ENCODE measurements at places on chromosomes 6 and 20. TPM values are rescaled to one million over a fixed set of nuclear protein-coding genes. Genes with fewer than 3 reads are reported as not detected.
A peak's percentile ranks its signal among the peaks of the same experiment; 100 is the strongest.

GFRA4 gene
- not detected for total RNA-seq

ENPP1 gene
- 2.7 TPM for total RNA-seq

DNA sequence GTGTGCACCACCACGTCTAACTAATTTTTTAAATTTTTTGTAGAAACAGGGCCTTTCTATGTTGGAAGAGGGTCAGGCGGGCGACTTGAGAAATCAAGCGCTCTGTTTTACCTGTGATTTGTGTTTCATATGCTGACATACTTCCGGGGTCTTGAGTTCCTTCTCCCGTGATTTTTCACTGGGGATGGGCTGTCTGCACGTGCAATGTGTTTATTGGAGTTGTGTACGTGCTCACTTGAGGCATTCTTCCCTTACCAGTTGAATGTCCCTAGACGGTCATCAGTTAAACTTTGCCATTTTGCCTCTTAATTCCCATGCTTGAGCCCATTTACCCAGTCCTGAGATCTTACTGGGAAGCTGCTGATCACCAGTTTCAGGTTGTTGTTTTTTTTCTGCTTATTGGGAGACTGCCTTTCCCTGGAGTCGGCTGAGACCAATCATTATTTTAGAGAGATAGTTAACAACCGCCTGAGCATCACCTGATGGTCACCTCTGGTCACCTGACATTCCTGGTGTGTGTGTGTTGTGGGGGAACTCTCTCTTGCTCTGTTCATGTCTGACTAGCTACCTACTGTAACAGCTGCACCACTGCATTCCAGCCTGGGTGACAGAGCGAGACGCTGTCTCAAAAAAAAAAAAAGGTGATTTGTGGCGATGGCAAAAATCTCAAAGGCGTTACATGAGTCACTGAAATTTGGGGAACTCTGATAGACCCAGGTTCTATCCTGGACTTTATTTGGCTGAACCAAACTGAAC lies 34.8 kb upstream of the NCOA3 start:
- no peak for DNase-seq

DNA sequence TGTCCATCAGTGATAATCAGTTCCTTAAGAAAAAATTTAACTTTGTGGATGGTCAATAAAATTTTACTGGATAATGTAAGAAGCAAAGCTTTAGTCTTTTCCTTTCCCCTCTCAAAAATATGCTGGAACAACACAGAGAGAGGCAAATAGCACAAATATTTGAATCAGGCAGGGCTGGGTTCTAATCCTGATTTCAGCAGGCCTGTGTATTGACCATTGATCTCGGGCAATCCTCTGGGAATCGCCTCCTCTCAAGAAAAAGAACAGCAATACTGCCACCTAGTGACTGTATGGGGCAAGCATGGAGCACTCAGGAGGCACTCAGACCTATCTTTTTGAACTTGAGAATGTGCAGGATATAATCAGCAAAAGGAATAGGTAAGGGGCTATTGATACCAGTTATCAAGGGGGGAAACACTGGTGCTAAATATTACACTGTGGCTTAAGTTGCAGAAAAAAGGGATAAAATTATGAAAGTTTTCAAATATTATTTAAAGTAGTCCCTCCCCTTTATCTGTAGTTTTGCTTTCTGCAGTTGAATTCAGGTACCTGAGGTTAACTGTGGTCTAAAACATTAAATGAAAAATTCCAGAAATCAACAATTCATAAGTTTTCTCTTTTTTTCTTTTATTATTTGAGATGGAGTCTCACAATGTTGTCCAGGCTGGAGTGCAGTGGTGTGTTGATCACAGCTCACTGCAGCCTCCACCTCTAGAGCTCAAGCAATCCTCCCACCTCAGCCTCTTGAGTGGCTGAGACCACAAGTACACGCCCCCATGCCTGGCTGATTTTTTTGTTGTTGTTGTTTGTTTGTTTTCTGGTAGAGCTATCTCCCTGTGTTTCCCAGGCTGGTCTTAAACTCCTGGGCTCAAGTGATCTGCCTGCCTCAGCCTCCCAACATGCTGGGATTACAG lies 91.8 kb upstream of the NHSL1 start:
- peak; percentile 51 for DNase-seq

DNA sequence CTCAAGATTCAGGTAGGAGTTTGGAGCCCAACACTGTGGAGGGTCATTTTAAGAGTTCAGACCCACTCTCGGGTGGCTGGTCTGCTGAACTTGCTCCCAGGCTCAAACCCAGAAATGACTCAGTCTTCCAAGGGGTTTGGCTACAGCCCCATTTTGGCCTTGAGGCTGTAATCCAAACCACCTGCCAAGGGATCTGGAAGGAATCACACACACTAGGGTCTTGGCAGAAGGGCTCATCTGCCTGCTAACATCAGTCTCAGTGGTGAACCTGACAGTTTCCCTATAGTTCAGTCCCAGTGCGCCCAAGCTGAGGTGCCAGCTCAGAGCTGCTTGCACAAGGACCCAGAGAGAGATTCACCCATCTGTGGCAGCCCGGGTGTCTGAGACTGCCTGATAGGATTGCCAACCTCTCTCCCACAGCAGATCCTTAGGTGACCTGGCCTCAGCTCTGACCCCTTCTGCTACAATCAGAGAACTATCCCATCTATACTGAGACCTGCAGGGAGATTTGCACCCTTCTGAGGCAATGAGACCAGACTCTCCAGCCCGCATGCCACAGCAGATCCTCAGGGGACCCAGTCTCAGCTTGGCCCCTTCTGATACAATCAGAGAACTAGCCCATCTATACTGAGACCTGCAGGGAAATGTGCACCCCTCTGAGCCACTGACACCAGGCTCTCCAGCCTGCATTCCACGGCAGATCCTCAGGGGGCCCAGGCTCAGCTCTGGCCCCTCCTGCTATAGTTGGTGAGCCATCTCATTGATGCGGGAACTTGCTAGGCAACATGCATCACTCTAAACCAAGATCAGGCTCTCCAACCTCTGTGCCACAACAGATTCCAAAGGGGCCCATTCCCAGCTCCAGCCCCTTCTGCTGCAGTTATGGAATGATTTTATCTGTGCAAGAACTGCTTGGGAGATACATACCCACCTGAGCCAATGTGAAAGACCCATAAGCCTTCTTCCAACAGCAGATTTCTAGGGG lies 48.2 kb downstream of the THBS2 start:
- no peak for DNase-seq

DNA sequence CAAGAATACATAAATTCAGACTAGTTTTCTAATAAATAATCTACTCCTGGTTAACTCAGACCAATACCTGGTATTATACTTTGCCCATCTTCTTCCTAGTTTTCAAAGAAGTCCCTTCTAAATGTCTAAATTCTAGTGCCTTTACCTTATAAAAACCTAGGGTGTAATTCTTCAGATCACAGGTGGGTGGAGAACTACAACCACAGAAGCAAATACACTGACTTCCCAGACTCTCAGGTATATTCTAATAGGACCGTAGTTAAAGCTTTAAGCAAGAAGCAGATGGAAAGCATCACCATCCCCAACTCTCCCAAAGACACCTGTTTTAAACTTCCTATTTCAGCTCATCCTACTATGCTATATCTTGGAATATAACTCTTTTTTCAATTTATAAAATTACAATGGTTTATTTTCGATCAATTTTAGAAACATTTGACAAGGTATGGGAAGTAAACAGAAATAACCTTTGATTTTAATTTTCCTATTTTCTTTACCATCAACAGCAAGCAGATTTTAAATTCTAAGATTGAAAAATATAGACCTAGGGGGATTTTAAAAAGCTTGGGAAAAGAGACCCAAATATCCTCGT lies 15.8 kb downstream of the MAN1A1 start:
- DNase-seq, result no peak

DNA sequence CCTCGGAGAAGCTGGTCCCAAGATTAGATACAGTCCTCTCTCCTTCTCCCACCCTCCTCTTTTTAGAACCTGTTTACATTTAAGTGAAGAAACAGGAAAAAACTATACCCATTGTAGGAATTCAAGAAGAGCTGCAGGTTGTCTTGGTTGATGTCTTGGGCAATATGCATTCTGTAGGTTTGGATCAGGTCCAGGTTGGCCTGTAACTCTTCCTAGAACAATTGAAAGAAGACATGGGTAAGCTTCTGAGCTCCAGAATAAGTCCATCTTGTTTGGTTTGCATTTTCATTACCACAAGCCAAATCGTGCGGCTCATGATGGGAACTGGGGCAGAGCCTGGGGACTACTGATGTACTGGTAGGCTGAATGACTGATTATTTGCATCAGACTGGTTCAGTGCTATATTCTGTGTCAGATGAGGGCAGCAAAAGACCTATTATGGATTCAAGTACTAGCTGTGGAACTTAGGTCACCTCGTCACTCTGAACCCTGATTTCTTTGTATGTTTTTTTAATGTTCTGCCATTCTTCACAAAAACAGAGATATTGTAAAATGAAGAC lies 20.3 kb upstream of the SLA2 start:
- DNase-seq, result no peak

- DNase-seq, result no peak
Measured at GRCh38 chr6:20438462-20439070, 36.9 kb downstream of the E2F3 start.

DNA sequence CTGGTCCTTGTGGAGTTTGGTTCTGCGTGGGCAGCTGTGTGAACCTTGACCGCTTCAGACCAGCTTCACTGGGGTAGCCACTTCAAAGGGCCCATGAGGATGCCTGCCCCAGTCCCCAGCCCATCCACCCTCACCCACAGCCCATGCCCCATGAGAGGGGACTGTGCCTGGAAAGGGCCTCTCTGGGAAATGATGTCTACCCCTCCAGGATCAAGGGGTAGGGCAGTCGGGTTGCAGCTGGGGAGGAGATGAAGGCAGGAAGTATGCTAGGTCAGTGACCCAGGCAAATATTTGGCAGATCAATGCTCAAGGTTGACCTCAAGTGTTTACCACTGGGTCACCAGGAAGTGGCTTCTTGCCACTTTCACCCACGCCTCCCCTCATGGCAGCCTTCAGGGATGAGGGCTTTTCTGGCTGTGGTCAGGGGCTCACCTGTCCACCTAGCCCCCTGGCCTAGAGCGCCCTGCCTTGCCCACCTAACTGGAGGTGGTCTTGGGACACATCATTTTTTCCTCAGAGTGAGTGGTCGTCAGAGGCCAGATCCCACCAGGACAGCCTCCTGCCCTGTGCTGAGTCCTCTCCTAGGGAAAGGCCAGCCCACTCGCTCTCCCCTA lies 109.5 kb downstream of the SNX5 start:
- DNase-seq, result no peak
